ENCODE measurements at places on chromosomes 1 and 21.

- no peak for DNase-seq
Measured at GRCh38 chr1:36533897-36534296, 51.2 kb upstream of the CSF3R start.

DNA sequence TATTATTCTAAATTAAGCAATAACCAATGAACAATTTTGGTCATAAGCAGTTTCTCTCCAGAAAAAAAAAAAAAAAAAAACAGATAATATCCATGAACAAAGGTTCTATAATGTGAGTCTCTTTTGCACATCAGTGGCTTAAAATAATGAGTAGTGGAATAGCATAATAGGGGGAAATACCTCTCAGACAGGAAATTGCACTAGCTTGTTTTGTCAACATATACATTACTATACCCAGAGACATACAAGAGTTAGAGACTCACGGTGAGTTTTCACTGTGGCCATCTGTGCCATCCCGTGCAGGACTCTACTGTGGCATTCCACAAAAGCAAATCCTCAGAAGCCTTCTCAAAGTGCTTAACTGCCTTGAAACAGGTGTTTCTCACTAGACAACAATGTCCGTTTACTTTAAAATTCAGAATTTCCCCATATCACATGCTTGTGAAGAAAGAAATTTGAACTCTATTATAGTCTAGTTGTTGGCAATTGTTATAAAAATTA, 697.9 kb downstream of the USP25 start:
- no peak for DNase-seq

DNA sequence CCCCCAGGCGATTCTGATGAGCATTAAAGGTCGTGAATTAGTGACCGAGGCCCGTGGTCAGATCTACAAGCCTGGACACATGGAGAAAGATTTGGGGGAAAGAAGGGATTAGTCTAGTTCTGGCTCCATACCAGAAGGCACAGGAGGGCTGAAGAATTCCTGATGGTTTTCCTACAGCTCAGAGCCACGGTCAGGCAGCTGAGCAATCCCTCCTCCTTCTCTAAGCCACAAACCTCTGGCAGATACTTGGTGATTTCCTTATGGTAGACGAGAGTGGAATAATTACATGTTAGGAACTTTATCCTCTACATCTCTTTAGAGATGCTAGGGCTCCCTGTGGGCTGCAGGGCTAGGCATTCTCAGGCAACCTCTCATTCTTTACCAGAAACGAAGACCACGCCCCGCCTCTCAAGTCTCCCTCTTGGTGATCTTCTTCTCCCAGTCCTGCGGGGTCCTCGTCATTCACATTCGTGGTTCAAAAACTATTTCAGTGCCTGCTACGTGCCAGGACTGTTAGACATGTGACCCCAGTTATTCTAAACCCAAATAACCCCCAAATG, 20.5 kb upstream of the ZBTB18 start:
- no peak for DNase-seq

DNA sequence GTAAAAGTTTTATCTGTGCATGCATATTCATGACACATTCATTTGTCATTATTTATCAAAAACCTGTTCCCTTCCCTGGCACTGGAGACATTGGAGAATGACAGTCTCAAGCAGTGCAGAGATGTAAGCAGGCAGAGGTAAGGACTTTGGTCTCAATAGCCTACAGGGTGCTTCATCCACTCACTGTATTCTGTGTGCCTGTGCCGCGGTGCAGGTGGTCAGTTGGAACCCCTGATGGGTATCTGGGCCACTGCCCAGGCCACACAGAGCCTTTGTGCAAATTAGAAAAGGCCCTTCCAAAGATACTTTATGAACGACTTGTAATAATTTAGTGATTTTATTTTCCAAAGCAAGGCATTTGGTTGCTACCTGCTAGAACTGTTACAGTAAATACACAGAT, 44.0 kb downstream of the CDC42 start:
- no peak for DNase-seq

- no peak for DNase-seq
Measured at GRCh38 chr1:24900985-24901781, 28.9 kb downstream of the RUNX3 start.
